SK-N-DZ (cell line): ENCODE measurements at places on chromosomes 4 and X.

DNA sequence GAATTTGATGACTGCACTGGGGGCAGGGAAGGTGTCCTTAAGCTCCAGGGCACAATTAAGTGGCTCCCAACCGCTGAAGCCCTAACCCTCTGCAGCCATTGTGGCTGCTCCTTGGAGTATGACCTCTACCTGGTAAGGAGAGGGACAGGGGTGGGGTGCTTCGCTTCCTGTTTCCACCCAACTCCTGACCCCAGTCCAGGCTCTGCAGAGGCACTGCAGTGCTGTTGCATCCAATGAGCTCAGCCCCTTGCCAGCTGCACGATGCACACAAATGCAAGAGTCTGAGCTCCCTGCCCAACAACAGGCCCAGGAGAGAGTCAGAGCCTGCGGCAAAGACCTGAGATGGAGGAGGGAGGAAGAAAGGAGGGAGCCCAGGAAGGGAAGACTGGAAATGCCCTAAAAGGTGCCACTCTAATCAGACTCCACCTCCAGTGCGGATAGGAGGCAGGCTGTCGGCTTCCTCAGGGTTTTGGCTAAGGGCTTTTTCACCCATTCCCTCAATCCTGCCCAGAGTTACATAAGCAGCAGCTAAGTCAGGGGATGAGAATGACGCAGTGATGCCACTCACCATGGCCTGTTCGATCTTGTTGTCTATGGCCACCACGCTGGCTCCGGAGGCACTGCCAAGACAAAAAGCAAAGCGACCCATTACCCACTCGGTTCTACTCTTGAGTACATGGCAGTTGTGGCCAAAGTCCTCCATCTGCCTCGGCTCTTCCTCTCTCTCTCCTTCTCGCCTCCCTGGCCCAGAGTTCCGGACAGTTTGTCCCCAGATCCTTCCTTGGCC lies 60.1 kb downstream of the TSC22D3 start:
- no peak for DNase-seq

DNA sequence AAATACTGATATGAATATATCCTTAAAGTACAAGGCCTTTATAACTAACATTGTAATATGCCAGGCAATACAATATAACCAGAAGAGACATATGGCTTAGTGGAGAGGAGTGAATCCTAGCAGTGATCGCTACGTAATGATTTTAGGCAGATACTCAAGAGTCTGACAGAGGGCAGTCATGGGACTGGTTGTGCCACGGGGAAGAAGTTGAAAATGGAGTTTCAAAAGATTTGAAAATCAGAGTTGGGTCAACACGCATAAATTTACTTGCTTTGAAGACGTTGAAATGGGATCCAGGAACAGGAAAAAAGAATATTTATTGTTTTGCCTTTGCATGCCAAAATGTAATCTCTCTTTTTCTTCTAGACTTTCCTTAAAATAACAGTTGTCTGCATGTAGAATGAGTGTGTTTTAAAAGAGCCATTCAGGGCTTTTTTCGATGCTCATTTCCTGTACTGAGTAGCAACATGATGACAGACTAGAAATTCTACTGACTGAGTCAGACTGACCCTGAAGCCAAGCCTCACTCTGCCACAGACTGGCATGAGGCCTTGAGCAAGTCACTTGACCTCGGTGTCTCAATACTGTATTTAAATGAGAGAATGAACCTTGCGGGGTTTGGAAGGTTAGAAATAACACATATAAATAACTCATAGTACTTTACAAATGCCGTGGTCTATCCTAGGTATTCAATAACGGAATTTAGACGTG lies 8.1 kb upstream of the SMS start:
- DNase-seq, result no peak

DNA sequence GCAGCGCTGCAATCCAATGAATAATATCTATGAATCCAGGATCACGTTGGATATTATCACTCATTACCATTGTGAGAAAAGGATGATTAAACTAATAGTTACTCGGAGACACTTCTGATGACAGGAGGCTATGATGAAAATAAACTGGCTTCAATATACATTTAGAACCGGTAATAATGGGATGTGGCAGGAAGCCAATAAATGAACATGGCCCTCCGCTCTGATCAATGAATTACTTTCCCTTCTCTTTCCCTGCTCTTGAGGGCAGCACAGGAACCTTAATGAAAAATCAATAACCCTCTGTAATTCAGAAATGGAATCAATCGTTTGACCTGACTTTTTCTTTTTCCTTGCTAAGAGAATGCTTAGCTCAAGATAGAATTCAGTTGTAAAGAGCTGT lies 103.9 kb upstream of the PAQR3 start:
- DNase-seq, result no peak

GRCh38 chr4:113837397-113837796 lies 75.9 kb upstream of the CAMK2D start:
- no peak for DNase-seq

GRCh38 chr4:163395758-163396157 lies 52.1 kb downstream of the NPY5R start:
- DNase-seq, result no peak

DNA sequence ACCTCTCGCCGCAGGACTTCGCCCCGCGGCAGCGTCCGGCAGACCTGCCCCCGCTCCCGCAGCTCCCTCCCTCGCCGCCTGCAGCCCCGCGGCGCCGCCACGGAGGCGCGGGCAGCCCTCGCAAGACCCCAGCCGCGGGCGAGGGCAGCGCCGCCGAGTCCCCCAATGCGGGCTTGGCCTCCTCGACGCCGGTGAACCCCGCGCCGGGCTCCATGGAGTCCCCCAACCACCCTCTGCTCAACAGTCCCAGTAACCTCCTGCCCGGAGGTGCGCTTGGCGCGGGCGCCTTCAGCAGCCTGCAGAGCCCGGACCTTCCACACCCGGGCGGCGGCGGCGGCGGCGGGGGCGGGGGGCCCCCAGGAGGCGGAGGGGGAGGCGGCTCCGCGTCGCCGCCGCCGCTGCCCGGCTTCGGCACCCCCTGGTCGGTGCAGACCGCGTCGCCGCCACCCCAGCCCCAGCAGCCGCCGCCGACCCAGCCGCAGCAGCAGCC lies 1.2 kb downstream of the CPEB2 start:
- peak; percentile 16 for DNase-seq

DNA sequence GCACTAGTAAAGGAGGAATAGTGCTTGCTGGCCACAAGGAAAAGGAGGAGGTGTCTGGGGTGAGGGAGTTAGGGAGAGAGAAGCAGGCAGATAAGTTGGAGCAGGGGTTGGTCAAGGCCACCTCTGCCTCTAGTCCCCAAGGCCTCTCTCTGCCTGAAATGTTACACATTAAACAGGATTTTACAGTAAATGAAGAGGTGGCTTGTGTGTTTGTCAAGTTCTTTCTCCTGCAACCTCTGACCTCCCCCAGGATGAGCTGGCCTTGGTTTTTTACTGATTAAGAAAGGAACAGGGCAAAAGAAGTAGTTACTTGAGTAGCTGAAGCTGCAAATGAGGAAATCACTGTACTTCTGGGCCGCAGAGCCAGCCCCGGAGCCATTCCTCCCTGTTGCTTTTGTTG lies 2.0 kb downstream of the GJB1 start:
- DNase-seq, result no peak

- no peak for DNase-seq
Measured at GRCh38 chrX:65997978-65998717, 41.7 kb downstream of the VSIG4 start.

GRCh38 chr4:177573507-177573906 lies 131.3 kb upstream of the AGA start:
- no peak for DNase-seq

DNA sequence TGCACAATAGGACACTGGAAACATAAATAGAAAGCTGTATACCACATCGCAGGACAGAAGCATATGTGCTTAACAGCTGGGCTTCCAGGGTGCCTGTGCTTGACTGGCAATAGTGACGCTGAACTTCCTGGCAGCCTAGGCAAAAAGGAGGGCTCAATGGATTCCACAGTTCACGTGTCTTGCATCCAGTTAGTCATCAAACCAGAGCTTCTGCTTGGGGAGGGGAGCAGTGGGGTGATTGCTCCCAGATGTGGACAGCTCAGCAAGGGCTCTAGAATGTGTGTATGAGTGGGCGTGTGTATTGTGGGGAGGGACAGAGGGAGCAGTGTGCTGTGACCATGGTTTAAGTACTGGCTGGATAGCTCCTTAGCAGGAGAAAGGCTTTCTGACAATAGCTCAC lies 2.3 kb downstream of the PRRG3 start:
- DNase-seq, result no peak

GRCh38 chr4:63553123-63553522 lies 856.1 kb downstream of the TECRL start:
- DNase-seq, result no peak

- DNase-seq, result no peak
Measured at GRCh38 chr4:52192721-52193135, 141.6 kb downstream of the SPATA18 start.

DNA sequence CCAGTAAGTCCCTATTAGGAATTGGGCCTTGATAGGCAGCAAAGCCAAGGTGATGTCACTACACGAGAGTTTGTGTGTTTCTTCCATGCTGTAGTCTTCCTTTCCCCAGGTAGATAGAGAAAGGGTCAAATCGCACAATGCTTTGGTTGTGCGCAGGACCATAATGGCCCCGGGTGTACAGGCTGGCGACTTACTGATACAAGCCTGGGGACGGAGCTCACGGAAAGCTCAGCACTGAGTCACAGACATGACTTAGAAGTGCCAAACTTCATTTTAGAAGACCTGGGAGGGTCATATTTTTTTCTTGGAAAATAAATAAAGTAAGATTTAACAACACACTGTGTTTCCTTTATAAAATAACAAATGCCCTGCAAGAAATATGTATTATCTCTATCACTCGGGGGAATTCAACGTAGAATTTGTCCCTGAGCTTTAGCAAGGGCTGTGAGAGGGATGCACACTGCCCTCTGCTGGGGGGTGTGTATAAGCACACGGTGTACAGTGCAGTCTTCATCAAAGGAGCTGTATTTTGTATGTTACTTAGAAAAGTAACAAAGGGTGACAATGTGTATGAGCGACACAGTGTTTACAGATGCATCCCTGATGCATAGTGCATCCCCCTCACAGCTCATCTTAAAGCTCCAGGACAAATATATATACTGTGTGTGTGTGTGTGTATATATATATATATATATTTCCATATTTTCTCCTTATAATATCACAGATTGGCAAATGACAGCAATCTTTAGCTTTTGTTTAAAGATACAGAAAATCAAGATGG lies 254.5 kb upstream of the VEGFC start:
- peak; percentile 63 for DNase-seq

DNA sequence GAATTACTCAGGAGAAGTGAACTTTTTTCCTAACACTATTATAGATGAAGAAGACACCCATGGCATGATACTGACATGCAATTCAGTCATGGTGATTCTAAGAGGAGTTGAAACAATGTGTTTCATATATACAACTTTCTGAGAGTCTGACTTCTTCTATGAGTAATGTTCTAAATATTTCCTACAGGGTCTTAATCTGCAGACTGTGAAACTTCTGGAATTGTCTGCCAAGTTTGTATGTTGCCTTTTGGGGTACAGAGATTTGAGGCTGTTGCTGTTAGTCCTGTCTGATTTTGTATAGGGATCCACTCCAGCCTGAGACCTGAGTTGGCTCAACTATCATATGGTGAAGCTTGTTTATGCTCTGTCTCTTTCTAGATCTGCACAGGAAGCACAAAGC lies 160.6 kb upstream of the GATB start:
- DNase-seq, result no peak

GRCh38 chr4:38663801-38664705 lies at the start of gene KLF3:
TSS of gene KLF3 (plus strand) at chr4:38664199. CDS start at chr4:38680626, 16,427 bp downstream.
- peak; percentile 84 for DNase-seq

DNA sequence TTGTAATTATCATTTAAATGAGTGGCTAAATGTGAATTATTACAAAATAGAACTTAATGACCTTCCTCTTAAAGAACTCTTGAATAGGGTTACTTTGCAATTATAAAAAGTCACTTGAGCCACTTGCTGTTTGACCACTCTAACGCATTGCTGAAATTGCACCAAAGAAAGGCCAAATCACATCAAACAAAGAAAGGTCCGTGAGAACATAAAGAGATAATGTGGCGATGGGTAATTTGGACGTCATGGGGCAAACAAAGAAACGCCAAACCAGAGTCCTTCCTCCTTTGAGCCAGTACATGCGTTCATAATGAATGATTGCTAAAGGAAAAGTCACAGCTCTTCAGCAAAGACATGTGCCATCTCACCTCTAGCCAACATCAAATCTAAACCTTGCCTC lies 229.8 kb upstream of the STS start:
- no peak for DNase-seq

DNA sequence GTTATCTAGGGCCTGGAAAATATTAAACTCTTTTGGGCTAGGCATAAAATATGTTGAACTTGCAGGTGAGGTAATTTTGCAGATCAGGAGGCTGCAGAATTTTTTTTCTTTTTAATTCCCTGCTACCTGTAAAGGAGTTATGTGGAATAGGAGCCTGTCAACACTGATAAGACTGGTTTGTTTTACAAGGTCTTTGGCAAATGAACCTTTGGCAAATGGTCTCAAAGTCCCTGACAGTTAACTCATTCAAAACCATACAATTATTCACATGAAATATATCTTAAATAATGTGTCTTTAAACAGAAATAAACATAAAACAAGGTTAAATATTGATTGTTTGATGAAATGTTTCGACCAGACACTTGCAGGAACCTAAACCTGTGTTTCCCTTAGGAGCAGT lies 340.2 kb downstream of the GASK1B start:
- DNase-seq, result no peak

DNA sequence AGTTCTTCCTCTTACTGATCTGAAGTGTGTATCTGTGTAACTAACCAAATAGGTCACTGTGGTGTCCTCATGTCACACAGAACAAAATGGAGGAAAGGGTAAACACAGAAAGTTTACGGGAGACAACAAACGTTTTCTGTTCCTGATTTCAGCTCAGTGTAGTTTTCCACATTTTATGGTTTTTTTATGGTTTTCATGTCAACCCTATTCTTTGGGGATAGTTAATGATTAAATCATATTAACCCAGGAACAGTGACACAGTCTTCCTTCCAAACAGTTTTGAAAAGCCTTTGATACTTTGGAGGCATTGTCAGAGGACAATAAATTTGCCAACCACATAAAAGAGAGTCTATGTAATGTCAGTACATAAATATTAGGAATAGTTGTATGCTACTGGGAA lies 4.2 kb downstream of the LNX1 start:
- no peak for DNase-seq

- DNase-seq, result no peak
Measured at GRCh38 chr4:34037280-34037679, 2207.0 kb downstream of the ARAP2 start.

DNA sequence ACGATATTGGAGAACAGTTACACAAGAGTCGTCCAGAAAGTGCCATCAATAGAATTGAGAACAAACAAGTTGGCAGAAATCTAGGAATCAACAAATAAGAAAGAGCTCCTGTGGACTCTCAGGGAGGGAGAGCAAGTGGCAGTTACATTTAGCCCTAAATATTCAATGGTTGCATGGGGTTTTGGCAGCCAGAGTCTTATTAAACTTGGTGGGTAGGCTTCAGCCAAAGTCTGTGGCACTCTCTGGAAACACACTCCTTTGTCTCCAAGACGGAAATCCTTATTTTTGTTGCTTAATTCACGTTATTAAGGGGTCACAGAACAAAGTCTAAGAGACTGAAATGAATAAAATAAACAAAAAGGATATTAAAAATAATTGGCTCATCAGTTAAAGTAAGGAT lies 742.2 kb upstream of the ATOH1 start:
- no peak for DNase-seq
